ENCODE measurements at places on chromosomes 4 and X.

- DNase-seq, result no peak
These were observed 52.7 kb downstream of the SPINK2 start for GRCh38 chr4:56768763-56769162.

- DNase-seq, result no peak
These were observed 54.4 kb downstream of the ELF4 start for GRCh38 chrX:130055899-130056298.

- DNase-seq, result no peak
These were observed 6.7 kb downstream of the MYL5 start for GRCh38 chr4:680928-681645.

DNA sequence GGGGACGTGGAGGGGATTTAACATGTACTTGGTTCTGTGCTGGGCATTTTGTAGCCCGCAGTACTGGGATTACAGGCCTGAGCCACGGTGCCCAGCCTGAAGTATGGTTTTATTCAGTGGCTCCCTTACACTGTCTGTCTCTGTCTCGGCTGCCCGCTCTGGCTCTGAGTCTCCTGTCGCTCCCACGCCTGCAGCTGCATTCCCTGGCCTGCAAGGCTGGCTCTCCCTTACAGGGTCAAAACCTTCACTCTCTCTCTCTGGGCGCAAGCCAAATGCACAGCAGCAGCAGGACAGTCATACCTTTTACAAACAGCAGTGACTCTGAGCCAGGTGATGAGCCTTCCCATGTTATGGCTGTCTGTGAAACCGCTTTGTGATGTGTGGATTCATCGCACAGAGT is 72.1 kb downstream of the HTRA3 start:
- DNase-seq, result no peak
